ENCODE measurements at places on chromosomes 6 and 20. TPM values are rescaled to one million over a fixed set of nuclear protein-coding genes. Genes with fewer than 3 reads are reported as not detected.

Gene CNR1
- 3.4 TPM for polyA plus RNA-seq

Gene IPCEF1
- 1.1 TPM for polyA plus RNA-seq

Gene TTK
- 0.23 TPM for polyA plus RNA-seq

Gene SLC22A23
- 4.9 TPM for polyA plus RNA-seq

Gene CYP24A1
- polyA plus RNA-seq = 2.2 TPM

Gene CD93
- 52.6 TPM for polyA plus RNA-seq

Gene ANGPT4
- polyA plus RNA-seq = 2.0 TPM

Gene GRM4
- 0.01 TPM for polyA plus RNA-seq

Gene B3GAT2
- polyA plus RNA-seq = 0.25 TPM

All from urinary bladder (tissue), 4 donors.